ENCODE measurements at places on chromosomes 2 and 18.

GRCh38 chr2:63055226-63056106 is 4.8 kb downstream of the OTX1 start:
- no peak for DNase-seq

- no peak for DNase-seq
These were observed 260.8 kb upstream of the FAM98A start for GRCh38 chr2:33859811-33860461.

DNA sequence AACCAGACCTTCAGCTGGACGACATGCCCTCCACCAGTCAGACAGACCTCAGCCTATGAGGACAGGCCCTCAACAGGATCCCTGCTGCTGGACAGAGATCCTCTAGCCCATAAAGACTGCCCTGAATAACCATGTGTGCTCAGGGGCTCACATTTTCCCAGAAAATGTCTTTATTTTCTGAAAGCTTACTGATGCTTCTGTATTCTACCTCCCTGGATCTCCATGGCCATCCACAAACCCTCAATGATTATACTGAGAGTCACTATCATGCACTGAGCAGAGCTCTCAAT is 1.8 kb upstream of the PTPN18 start:
- no peak for DNase-seq

DNA sequence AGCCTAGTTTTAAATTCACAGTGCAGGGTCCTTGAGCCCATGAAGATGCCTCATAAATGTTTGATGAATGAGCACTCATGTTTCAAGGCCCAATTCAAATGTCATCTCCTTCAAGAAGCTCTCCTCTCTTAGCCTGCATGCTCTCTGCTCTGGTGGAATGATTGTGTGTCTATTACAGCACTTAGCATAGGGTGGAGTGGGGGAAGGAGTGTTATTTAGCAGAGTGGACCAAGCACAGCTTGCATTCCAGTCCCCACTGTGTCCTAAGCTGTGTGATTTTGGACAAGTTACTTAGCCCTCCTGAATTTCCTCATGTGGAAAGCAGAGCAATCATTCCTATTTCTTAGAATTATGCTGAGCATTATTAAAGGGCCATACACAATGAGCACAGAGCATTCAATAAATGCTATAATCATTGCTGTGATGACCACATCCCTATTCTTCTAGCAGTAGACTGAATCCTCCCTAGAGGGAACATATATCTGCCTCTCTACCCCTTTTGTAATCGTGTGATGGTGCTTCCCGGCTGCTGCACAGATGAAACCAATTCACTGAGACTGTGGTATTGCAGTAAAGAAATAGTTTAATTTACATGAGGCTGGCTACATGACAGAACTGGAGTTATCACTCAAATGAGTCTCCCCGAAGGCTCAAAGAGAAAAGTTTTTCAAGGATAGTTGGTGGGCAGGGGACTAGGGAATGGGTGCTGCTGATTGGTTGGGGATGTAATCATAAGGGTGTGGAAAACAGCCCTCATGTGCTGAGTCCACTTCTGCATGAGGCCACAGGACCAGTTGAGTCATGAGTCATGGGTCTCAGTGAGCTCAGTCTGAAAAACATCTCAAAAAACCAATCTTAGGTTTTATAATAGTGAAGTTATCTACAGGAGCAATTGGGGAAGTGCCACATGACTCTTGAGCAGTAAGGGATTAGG is 173.4 kb upstream of the NDUFV2 start:
- DNase-seq, result no peak
